ENCODE measurements at places on chromosomes 11 and 22. TPM values are rescaled to one million over a fixed set of nuclear protein-coding genes. Genes with fewer than 3 reads are reported as not detected.

GRCh38 chr11:6397636-6398035 is 7.4 kb downstream of the SMPD1 start:
- no peak for DNase-seq

Gene LIF
- 0.51 TPM for total RNA-seq

DNA sequence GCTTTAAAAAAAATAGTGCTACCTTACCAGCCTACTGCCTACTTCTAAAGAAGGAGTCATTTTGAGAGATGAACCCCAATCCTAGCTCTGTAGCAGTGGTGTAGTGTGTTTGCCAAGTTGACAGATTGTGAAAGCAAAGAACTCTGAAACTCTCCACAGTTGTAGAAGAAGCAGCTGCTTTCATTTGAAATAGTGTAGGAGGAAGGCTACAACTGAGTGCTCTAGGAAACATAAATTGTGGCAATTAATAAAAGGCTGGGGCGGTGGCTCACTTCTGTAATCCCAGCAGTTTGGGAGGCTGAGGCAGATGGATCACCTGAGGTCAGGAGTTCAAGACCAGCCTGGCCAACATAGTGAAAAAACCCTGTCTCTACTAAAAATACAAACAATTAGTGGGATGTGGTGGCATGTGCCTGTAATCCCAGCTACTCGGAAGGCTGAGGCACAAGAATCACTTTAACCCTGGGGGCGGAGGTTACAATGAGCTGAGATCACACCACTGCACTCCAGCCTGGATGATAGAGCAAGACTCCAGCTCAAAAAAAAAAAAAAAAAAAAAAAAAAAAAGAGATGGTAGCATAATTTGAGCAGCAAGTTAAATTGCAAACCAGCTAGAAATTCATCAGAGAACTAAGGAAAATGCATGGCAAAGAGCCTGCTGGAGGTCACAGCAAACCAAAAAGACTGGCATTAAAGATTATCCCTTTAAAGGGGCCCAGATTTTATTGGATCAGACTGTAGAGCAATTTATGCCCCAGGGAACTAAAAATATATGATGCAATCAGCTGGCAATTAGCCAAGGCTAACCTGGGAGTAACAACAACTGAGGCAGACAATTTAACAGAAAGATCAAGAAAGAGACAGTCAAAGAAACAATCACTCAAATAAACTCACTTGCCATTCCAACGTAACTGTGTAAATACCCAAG is 112.6 kb downstream of the LUZP2 start:
- DNase-seq = no peak

Gene GALNT18
- 35.3 TPM for total RNA-seq

Gene CNIH2
- total RNA-seq = 1.7 TPM

DNA sequence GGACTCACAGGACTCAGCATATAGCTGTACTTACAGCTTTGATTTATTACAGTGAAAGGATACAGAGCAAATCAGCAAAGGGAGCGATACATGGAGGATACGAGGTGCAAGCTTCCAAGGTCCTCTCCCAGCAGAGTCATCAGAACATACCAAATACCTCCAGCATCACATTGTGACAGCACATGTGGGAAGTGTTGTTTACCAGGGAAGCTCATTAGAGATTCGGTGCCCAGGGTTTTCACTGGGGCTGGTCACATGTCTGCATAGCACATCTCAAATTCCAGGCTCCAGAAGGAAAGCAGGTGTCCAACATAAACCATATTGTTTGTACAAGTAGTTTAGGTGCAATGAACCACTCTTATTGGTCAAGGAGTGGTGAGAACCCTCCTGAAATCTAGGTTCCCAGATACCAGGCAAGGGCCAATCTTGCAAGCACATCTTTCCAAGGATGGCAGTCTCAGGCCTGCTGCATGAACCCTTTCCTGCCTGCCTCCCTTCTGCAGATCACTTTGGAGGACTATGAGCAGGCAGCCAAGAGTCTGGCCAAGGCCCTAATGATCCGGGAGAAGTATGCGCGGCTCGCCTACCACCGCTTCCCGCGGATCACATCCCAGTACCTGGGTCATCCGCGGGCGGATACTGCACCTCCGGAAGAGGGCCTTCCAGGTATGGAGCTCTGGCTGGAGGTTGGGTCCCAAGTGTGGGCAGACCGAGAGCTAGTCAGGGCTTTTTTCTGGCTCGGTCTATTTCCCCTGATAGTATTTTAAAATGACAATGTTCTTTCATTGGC is 26.7 kb downstream of the AMPD3 start:
- peak; percentile 10 for DNase-seq
